NCI-H526 treated with DMSO at 0.1 percent for 48 hours (cell line): ENCODE measurements at places on chromosomes 1 and 21.
A peak's percentile ranks its signal among the peaks of the same experiment; 100 is the strongest.

- no peak for DNase-seq
Measured at GRCh38 chr1:234570329-234571120, 39.5 kb downstream of the IRF2BP2 start.

DNA sequence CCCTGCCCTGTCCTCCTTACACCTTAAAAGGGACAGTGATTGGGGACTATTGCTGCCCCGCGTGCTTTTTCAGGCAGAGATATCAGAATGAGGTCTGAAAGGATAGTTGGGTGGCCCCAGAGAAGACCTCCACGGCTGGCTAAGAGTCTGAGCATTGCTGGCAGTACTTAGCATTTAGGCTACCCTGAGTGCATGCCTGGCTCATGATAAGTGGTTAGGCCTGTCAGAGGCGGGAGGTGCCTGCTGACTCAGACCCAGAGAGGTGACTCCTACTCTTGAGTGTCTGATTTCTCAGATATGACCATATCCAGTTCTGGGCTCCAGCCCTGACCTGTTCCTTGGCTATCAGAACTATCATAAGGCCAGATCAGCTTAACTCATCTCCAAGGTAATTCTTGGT is 213.7 kb downstream of the PBX1 start:
- no peak for DNase-seq

- DNase-seq, result no peak
Measured at GRCh38 chr21:44317241-44317782, 17.5 kb downstream of the PFKL start.

- no peak for DNase-seq
Measured at GRCh38 chr1:69433073-69433472, 134.6 kb upstream of the LRRC7 start.

DNA sequence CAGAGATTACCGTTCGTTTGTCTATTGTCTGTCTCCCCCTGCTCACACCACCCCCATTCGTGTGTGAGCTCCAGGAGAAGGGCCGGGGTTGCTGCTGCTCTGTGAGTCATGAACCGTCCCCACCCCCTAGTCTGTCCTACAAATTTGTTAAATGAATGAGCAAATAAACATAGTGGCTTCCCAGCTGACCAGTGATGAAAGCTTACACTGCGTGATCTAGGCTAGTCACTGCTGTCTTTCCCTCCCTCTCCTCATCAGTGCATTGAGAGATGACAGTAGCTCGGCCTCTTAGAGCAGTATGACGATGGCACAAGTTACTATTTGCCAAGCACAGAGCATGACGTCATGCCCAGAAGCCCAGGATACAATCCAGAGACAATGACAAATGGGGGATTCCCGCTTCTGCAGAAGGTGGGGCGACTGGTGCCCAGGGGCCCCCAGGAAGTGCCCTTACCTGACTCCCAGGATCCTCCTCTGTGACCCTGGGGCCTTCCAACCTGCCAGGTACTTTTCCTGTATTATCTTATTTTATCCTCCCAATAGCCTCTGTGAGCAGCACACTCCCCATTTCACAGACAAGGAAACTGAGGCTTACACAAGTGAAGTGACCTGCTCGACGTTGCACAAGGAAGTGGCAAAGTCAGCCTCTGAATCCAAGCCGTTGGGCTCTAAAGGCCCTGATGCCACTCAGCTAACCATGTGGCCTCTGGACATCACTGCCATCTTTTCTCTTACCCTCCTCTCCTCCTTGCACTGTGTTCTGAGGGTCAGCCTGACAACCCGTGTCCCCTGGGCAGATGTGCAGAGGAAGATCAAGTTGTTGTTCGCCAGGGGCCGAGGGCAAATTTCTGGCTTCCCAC is 8.6 kb upstream of the EPHA2 start:
- peak; percentile 41 for DNase-seq

DNA sequence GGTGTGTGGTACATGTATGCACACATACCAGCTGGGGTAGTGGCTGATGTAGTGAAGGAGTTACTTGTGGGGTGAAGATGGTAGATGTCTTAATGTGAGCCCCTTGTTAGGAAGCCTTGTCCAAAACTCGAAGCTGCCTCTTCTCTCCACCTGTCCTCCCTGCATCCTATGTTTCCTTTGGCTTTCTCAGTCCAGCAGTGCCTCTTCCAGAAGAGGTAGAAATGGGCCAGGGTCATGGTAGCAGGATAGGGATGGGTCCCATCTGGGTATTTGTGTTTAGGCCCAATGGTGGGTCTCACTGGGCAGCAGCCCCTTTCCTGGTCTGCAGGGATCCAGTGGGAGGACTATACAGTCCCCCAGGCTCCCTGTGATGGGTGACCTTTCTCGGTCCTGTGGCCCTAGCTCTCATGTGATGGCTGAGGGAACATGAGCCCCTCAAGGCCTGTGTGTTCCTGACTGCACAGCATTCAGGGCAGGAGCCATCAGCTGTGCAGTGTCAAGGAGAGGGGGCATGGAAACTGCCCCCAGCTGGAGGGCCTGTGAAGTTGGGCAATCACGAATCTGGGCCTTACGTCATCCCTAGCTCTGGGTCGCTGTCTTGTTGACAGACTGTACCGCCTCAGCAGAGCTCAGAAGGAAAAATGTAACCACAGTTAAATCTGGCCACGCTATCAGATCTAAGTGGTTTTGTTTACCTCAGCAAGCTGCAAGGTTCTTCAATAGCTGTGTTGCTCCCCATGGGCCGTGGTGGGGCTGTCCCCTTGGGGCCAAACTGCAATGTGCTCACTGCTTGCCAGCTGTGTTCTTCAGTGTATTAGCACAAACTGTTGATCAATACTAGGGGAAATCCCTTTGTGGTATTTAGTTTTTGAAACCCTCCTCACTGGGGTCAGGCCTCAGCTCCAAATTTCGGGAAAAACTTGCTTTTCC is 82.7 kb downstream of the NOS1AP start:
- no peak for DNase-seq

- DNase-seq, result no peak
Measured at GRCh38 chr1:240093120-240093961, 1.7 kb downstream of the FMN2 start.
